ENCODE measurements at places on chromosomes 2 and 18. TPM values are rescaled to one million over a fixed set of nuclear protein-coding genes. Genes with fewer than 3 reads are reported as not detected.

DNA sequence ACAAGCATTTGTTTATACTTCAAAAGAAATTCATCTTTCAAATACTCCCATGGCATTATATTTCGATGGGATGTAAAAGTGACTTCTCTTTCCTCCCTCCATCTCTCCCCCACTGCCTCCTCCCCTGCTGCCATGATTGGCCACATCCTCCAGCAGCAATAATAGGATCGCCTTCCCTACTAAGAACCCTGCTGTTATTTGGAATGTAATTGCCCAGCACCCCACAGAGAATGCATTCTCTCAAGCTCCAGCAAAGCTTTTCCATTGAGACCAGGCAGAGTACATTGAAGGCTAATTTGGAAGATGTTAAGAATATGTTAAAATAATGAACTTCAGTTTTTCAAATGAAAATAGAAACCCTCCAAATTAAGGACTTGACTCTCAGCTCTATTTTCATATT is 375.4 kb upstream of the ACVR2A start:
- H3K4me3 ChIP-seq = no peak overlapping the region
- H3K4me1 ChIP-seq = no peaks in the 10 kb centered on the region
- no peaks in the 10 kb centered on the region for H3K36me3 ChIP-seq
- DNase-seq = no peak
- no peak overlapping the region for H3K27ac ChIP-seq

DNA sequence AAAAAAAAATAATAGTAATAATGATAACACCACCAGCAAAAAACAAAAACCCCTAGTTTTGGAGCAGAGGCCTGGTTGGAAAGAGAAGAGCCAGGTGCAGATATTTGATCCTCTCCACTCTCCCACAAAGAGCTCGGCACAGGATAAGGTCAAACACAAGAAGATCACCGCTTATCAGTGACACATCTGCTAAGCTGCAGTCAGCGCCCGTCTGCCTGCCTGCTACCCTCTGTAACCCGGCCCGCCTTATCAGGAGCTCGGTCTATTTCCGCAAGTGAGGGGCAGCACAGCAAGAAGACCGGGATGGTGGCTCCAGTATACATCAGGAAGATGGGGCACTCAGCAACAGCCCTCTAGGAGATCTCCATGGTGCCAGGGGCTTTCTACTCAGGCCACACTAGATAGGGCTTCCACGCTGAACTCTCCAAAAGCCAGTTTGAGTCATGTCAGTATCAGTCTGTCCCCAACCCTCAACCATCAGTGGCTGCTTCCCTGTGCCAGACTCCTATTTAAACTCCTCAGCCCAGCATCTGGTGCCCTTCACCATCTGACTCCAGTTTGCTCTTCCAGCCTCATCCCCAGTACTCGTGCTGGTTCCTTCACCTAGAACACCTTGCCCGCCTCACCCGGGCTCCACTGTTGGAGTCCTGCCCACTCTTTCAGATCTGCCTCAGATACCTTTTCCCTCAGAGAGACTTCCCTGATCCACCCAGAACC is 67.3 kb upstream of the PPP1CB start:
- H3K27ac ChIP-seq = no peak overlapping the region
- H3K4me1 ChIP-seq = peaks cover 31% of the 10 kb centered on the region
- no peaks in the 10 kb centered on the region for H3K36me3 ChIP-seq
- H3K4me3 ChIP-seq = no peak overlapping the region
- no peaks in the 10 kb centered on the region for H3K27me3 ChIP-seq
- DNase-seq = no peak

Gene SLC38A11
- total RNA-seq = not detected

Gene TMEM200C
- not detected for total RNA-seq

DNA sequence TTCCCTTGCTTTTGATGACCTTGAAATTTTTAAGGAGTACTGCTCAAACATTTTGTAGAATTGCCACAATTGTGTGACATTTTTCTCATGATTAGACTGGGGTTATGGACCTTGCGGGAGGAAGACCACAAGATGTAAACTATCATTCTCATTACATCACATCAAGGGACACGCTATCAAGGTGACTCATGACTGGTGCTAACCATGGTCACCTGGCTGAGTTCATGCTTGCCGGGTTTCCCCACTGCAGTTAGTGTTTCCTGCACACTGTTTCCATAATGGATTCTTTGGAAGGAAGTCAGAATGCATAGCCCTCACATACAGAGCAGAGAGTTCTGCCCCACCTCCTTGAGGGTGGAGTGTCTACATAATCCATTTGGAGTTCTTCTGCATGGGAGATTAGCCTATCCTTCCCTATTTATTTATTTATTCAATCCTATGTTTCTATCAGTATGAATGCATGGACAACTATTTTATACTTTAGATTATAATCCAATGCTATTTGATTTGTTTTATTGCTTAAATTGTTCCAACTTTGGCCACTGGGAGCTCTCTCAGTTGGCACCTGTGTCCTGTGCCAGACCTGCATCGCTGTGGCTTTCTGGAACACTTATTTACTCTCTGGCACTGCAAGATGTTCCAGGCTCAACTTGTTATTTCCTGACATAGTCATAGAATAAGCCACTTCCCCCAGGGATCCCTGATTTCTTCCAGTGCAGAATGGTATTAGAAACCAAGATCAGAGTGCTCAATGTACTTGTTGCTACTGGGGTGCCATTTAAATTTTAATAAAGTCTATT is 6.0 kb downstream of the MC2R start:
- H3K27me3 ChIP-seq = no peaks in the 10 kb centered on the region
- no peak overlapping the region for H3K27ac ChIP-seq
- H3K4me3 ChIP-seq = no peak overlapping the region
- H3K4me1 ChIP-seq = no peaks in the 10 kb centered on the region
- DNase-seq = no peak
- H3K36me3 ChIP-seq = no peaks in the 10 kb centered on the region
